CD8-positive, alpha-beta memory T cell (primary cell): ENCODE measurements at places on chromosomes 16 and 17. TPM values are rescaled to one million over a fixed set of nuclear protein-coding genes. Genes with fewer than 3 reads are reported as not detected.
A peak's percentile ranks its signal among the peaks of the same experiment; 100 is the strongest.

DNA sequence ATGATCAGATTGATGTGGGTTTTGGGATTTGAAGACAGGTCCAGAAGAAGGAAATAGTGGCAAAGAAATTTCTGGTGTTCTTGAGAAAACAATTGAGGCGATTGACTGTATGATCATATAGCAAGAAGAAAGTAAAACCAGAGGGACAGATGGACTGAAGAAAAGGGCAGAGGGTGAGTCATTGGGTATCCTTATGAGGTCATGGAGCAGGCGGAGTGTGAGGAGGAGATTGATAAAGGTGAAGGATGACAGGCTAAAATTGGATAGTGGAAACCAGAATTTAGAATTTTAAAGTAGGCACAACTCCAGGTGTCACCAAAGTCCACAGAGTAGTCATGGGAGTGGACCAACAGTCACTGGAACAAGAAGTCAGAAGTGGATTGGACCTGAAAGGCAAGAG lies 1.4 kb upstream of the KRT28 start:
- H3K4me3 ChIP-seq: no peak overlapping the region
- peaks cover 30% of the 10 kb centered on the region for H3K27me3 ChIP-seq
- H3K4me1 ChIP-seq: peaks cover 4% of the 10 kb centered on the region
- H3K36me3 ChIP-seq: no peaks in the 10 kb centered on the region
- no peak for DNase-seq
- H3K27ac ChIP-seq: no peak overlapping the region

TBC1D28 gene
- not detected for polyA plus RNA-seq

PSMC3IP gene
- 0.83 TPM for polyA plus RNA-seq

DNA sequence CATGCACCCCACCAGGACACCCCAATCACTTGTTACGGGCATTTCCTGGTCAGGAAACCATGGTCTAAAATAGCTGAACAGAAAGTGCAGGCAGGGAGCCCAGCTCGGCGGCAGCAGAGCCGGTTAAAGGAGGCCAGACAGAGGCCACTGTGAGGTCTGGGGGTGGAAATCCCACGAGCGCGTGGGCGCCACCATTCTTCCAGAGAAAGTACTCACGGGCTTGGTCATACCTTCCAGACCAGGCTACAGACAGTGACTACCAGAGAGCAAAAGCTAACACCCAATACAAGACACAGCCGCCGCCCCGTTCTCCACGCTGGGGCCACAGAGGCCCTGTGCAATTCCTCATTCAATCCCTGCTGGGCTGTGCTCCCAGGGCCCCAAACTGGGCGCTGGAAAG lies 11.9 kb downstream of the CEP131 start:
- no peaks in the 10 kb centered on the region for H3K36me3 ChIP-seq
- H3K4me1 ChIP-seq: no peaks in the 10 kb centered on the region
- H3K4me3 ChIP-seq: no peak overlapping the region
- DNase-seq: no peak
- no peak overlapping the region for H3K27ac ChIP-seq

DNA sequence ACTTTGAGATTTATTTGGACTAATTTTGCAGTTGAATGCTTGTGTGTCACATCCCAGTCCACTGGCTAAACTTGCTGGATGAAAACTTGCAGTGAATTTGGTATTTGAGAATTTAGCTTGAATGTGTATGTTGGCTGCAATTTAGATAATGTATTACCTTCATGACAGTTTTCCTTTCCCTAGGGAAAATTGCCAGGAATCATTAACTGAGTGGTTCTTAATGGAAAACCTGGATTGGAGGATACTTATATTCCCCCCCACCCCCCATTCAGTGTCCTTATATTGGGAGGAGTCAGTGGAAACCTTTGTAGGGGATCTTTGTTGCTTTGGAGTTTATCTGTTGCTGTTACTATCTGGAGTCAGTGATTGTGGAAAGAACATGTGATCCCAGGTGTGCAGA lies 67.6 kb downstream of the KPNA2 start:
- H3K27me3 ChIP-seq: no peaks in the 10 kb centered on the region
- no peak overlapping the region for H3K27ac ChIP-seq
- H3K4me1 ChIP-seq: peaks cover 19% of the 10 kb centered on the region
- no peak for DNase-seq

GRCh38 chr16:57502048-57502775 lies 15.9 kb upstream of the DOK4 start:
- H3K4me1 ChIP-seq: peaks cover 8% of the 10 kb centered on the region
- no peak overlapping the region for H3K4me3 ChIP-seq
- DNase-seq: no peak
- no peak overlapping the region for H3K27ac ChIP-seq

GRCh38 chr16:1651094-1651973 lies 26.7 kb upstream of the JPT2 start:
- H3K4me1 ChIP-seq: peaks cover 1% of the 10 kb centered on the region
- no peak for DNase-seq
- no peak overlapping the region for H3K27ac ChIP-seq
- no peaks in the 10 kb centered on the region for H3K27me3 ChIP-seq
- no peak overlapping the region for H3K4me3 ChIP-seq

- peaks cover 35% of the 10 kb centered on the region for H3K4me1 ChIP-seq
- H3K27me3 ChIP-seq: no peaks in the 10 kb centered on the region
These were observed 176.3 kb upstream of the TNRC6C start for GRCh38 chr17:77782201-77782600.

GRCh38 chr16:17225541-17225940 lies 245.2 kb downstream of the XYLT1 start:
- no peaks in the 10 kb centered on the region for H3K4me1 ChIP-seq
- H3K4me3 ChIP-seq: no peak overlapping the region
- H3K27me3 ChIP-seq: no peaks in the 10 kb centered on the region
- H3K36me3 ChIP-seq: no peaks in the 10 kb centered on the region

GRCh38 chr16:65829076-65829475 lies 537.4 kb upstream of the CDH5 start:
- H3K4me1 ChIP-seq: no peaks in the 10 kb centered on the region
- H3K27me3 ChIP-seq: no peaks in the 10 kb centered on the region
- H3K4me3 ChIP-seq: no peak overlapping the region
- H3K27ac ChIP-seq: no peak overlapping the region
- no peaks in the 10 kb centered on the region for H3K36me3 ChIP-seq

EVI2A gene
- 50.4 TPM for polyA plus RNA-seq

DNA sequence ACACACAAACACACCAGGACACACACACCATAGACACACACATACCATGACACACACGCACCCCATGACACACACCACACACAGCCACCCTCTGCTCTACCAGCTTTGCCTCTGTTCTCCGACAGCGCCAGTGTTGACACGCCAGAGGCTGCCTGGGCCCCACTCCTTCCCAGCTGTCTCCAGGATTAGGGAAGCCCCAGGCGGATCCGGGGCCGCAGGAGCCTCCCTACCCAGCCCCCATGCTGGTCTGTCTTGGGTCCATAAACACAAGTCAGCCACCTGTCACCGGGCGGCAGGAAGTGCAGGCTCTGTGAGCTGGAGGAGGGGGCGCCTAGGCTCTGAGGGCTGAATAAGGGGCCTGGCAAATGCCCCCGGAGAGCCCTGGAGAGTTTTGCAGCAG lies 10.5 kb downstream of the TBC1D16 start:
- no peaks in the 10 kb centered on the region for H3K36me3 ChIP-seq
- no peak overlapping the region for H3K27ac ChIP-seq
- H3K4me1 ChIP-seq: no peaks in the 10 kb centered on the region
- H3K4me3 ChIP-seq: no peak overlapping the region
- DNase-seq: no peak

GRCh38 chr16:14069818-14070217 lies 1.3 kb upstream of the MRTFB start:
- H3K4me1 ChIP-seq: peaks cover 14% of the 10 kb centered on the region
- no peak overlapping the region for H3K27ac ChIP-seq
- no peaks in the 10 kb centered on the region for H3K36me3 ChIP-seq
- no peaks in the 10 kb centered on the region for H3K27me3 ChIP-seq
- H3K4me3 ChIP-seq: no peak overlapping the region

- no peak overlapping the region for H3K27ac ChIP-seq
- no peaks in the 10 kb centered on the region for H3K36me3 ChIP-seq
- H3K4me3 ChIP-seq: no peak overlapping the region
- no peaks in the 10 kb centered on the region for H3K4me1 ChIP-seq
- DNase-seq: no peak
These were observed 11.8 kb upstream of the FAM171A2 start for GRCh38 chr17:44375196-44376017.

GRCh38 chr17:62895320-62896301 lies 70.4 kb upstream of the TANC2 start:
- no peaks in the 10 kb centered on the region for H3K36me3 ChIP-seq
- no peak for DNase-seq
- H3K27ac ChIP-seq: no peak overlapping the region

GRCh38 chr17:781805-782731 lies at the start of the genes GLOD4 and MRM3:
TSS of gene GLOD4 (minus strand) at chr17:782280. CDS start at chr17:782255, 25 bp downstream.
TSS of gene MRM3 (plus strand) at chr17:782353. CDS start at chr17:782379, 26 bp downstream.
- peaks cover 26% of the 10 kb centered on the region for H3K4me1 ChIP-seq
- H3K27ac ChIP-seq: peak within 1 kb of the TSS; percentile 90
- peak; percentile 93 for DNase-seq

SDR42E2 gene
- 0.92 TPM for polyA plus RNA-seq
